ENCODE measurements at places on chromosomes 5 and 9.

DNA sequence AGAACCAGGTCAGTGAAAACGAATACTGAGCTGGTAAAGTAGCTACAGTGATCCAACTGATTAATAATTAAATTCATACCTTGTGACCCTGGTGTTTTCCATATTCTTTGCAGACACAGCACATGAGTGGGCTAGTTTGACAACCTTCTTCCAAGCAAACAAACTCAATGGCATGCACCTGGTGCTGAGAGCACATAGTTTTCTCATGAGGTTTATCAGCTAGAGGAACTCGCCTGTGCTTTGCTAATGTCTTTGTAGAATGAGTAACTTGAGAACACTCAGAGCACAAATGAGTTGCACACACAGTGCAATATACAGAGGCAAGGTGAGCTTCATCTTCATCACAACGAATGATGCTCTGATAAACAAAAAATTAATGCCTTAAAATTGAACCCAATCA is 12.6 kb downstream of the TRIM23 start:
- DNase-seq, result no peak

GRCh38 chr5:148911386-148911785 is 85.0 kb downstream of the ADRB2 start:
- DNase-seq, result no peak

DNA sequence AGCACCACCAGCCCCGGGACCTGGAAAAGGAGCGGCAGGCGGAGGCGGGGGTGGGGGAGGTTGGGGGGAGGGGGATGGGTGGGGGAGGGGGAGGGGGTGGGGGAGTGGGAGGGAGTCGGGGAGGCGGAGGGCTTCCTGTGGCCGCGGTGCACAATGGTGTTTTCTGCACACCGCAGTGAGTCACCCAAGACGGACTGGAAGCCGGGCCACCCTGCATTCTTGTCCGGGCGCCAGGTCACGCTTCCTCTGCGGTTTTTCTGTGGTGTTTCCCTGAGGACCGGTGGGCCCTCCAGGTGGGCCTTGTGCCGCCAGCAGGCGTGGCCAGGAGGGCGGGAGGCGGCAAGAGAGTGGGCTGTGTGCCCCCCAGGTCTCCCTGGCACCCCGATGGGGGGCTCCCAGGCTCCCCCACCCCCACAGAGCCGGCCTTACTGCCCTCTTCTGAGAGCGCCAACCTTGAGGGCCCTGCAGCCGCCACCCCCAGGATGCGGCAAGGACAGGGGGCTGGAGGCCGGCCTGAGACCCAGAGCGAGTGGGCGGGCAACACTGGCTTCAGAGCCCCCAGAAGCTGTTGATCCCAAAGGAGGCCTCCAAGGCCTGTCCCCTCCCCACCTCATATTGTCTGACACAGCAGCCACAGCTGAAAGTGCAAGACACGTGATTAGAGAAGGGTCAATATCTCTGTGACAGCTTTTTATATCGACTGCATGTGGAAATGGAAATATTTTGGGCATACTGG is 11.1 kb downstream of the EXD3 start:
- DNase-seq, result no peak

DNA sequence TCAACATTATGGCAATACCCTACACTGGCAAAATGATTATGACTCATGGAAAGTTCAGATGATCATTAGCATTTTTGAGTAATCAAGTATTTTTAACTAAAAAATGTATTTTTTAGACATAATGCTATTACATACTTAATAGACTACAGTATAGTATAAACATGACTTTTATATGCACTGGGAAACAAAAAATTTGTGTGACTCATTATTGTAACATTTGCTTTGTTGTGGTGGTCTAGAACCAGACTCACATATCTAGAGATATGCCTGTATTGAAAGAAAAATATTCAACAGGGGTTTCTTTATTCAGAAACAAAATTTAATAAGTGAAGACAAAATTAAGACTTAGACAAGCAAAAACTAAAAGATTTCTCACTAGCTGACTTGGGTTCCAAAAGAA is 385.3 kb upstream of the RIOK2 start:
- DNase-seq, result no peak

- DNase-seq, result no peak
These were observed 335.0 kb downstream of the DEPDC1B start for GRCh38 chr5:60365001-60365400.

GRCh38 chr5:111530298-111530740 is 18.0 kb upstream of the STARD4 start:
- no peak for DNase-seq

GRCh38 chr9:84513473-84513872 is 156.1 kb upstream of the NTRK2 start:
- DNase-seq, result no peak

- no peak for DNase-seq
These were observed 14.5 kb downstream of the DOCK2 start for GRCh38 chr5:169651526-169651925.

- no peak for DNase-seq
These were observed 158.1 kb downstream of the SLC25A46 start for GRCh38 chr5:110896901-110897300.

- DNase-seq, result no peak
These were observed 201.8 kb downstream of the PAX5 start for GRCh38 chr9:36832164-36832795.

DNA sequence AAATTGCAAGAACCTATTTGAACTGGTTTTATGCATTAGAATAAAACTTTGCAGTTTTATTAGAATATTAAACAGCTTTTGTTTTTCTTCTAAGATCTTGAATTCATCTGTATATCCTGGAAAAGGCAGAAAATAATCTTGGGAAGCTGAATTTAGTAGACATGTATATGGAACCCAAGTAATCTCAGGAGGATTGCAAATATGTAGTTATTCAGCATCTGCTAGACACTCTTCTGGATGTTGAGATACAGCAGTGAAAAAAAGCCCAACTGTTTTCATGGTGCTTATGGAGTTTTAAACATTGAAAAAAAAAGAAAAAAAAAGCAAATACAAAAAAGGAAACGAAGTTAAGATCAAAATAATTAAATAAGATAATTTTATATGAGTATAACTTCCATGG is 922.2 kb upstream of the SEMA6A start:
- DNase-seq, result no peak

DNA sequence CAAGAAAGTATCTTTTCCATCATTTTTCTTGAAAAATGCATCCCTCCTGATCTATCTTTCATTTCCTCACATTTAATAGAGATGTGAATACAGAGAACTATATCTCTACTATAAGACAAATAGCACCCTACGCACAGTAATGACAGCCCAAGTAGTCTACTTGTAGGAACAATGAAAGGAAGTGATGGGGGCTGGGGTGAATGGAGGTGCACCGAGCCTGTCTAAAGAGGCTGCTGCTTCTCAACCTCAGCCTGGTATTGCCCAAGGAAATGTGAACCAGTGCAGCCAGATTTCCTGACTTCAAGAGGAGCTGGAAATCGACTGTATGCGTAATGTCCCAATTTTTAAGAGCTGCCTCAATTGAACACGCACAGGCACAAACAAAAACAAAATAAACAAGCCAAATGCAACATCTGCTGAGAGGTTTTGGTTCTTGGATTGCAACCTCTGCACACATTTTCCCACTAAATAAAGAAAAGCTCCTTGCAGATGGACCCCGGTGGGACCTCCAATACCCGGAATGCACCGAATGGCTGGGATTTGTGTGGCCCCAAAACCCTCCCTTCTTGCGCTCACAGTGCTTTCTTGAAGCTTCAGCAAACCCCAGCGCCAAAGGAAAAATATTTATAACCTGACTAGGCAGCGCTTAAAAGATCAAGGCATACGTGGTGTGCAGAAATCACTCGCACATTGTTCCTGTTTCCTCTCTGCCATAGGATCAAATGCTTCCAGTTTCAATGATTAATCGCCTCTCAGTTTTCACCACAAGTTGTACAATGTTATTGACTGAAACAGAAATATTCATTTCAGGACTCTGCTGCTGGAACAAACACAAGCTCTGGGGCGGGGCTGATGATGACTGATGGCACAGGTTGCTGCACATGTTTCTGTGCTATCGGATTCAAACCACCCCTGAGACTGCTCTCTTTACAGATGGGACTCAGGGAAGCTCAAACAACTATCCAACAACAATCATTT is 68.3 kb downstream of the KCNIP1 start:
- DNase-seq, result no peak

DNA sequence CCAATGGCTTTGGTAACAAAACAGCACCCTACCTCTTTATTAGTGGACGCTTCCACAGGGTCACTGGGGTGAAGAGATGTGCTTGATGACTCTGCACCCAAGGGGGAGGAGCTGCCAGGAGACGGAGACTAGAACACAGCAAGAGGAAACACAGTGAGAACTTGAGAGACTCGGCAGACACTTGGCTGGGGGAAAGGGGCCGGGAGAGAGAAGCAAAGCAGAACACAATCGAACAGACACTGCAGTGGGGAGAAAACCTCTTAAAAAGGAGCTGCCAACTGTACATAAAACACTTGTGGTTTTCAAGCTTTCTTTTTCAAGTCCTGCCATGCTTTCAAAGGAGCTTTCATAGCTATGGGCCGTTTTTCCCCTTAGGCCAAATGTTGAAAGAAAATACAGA is 151.0 kb downstream of the ENTREP1 start:
- DNase-seq, result no peak

DNA sequence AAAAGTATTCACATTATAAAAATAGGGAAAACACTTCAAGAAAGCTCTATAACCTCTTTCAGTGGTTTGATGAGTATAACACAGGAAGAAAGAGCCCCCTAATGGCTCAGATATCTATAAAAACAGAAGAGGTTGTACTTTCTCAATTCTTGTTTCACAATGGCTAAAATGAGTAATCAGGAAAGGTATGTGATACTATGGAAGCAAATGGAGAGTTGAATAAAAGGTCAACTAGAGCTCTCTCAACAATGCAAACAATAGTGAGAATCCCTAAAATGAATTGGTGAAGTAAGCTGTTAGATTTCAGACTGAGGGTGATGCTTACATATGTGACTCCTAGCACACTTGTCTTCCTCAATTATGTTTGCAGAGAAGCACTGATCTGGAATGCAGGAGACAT is 584.6 kb upstream of the CDH18 start:
- no peak for DNase-seq

DNA sequence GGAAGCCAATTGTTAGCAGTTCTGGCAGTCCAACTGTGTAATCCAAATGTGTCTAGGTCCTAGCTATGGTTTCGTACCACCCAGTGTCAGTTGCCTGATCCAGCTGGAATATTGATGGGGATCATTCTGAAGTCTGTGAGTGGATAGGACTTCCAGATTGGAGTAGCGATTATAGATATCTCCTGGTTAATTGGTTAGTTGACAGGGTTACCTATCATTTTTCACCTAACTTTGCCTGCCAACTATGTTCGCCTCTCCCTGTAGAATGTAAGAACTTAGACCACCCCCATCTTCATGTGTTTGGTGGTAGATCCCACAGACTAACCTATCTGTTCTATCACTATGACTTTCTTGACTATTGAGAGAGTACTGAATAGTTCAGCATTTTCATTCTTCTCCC is 59.9 kb downstream of the TEK start:
- no peak for DNase-seq

GRCh38 chr5:144307736-144308135 is 137.1 kb downstream of the KCTD16 start:
- no peak for DNase-seq

GRCh38 chr5:43839218-43839617 is 236.2 kb downstream of the NNT start:
- DNase-seq, result no peak

- DNase-seq, result no peak
These were observed 138.0 kb downstream of the TAF11L14 start for GRCh38 chr5:17772232-17772631.

DNA sequence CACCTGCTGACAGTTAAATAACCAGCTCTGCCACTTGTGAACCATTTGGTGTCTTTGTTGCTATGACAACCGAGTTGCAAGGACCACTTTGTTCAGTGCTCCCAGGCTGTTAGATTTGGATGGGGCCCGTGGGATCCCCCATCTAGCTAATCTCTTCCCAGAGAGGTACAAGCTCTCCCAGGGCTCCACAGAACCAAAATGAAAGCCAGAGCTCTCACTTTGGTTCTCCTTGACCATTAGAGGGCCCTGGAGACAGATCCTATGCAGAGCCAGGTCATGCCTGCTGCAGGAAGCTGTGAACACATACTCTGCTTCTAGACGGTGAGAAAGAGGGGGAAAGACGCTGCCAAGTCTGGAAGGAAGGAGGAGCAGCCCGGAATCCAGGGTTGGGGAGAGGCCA is 224.6 kb downstream of the GABBR2 start:
- DNase-seq, result no peak

DNA sequence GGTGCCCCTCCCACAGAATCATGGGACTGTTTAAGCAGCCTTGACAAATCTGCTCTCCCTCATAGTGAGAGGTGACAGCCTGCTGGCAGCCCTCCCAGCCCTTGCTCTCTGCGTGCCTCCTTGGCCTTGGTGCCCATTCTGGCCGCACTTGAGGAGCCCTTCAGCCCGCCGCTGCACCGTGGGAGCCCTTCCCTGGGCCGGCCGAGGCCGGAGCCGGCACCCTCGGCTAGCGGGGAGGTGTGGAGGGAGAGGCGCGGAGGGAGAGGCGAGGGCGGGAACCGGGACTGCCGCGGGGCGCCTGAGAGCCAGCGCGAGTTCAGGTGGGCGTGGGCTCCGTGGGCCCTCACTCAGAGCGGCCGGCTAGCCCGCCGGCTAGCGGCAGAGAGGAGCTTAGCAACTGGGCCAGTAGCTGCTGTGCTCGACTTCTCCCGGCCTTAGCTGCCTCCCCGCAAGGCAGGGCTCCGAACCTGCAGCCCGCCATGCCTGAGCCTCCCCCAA is 125.9 kb upstream of the MYO10 start:
- no peak for DNase-seq

DNA sequence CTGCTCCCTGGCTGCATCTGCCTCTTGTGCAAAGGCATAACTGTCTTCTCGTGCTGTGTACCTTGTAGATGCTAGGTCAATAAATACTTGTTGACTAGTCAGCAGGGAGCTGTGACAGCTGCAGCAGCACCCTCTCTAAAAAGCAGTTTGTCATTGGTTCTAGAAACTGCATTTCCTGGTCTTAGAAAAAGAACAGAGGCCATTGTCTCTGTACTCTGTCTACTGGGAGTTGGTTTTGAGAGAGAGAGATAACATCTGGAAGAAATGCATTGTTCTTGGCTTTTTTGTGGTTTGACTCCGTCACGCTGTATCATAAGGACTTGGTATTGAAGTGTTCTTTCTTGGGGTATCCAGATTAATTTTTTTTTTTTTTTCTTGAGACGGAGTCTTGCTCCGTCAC is 32.3 kb downstream of the SH3GLB2 start:
- peak; percentile 15 for DNase-seq

- no peak for DNase-seq
These were observed 11.3 kb downstream of the TMEM250 start for GRCh38 chr9:136107155-136107952.

DNA sequence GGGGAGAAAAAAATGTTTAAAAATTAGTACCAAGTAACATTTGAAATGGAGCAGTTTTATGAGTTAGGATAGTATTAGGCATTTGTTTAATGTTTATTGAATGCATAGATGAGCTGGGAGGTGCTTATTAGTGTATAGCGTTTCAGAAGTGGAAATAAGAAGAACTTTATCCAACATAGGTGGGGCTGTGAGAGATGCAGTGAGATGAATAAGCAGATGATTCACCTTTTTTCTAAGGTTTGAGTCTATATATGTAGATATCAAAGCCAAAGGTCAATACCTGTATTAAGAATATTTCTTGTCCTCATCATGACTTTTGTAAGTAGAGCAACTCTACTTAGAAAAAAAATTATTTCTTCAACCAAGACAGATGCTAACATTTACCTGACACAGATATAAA is 54.6 kb upstream of the POU4F3 start:
- no peak for DNase-seq

Measured in chondrocyte (in vitro differentiated cells).